ENCODE measurements at places on chromosomes 5 and 9.
A peak's percentile ranks its signal among the peaks of the same experiment; 100 is the strongest.

DNA sequence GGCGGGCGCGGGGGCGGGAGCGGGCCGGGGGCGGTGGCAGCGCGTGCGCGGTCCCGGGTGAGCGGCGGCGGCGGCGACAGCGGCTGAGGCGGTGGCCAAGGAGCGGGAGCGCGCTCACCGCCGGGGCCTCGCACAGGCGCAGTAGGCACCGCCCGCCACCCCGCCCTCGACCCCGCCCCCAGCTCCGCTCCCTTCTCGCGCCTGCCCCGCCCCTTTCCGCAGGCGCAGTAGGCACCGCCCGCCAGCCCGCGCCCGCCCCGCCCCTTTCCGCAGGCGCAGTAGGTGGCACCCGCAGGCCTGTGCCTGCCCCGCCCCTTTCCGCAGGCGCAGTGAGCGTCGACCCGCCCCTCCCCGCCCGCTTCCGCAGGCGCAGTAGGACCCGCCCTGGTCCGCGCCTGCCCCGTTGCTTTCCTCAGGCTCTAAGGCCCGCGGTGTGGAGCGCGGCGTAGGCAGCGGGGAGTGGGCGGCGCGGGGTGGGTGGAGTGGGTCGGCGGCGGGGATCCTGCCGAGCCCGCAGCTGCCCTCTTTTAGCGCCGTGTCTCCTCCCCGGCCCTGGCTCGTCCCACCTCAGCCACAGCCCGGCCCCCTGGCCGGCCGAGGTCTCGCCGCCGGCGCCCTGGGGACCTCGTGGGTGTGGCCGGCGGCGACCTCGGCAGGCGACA is at the start of gene CAMSAP1:
CAMSAP1 (minus strand) TSS at position 116 of the 662 bp plus-strand sequence. CDS start 387 bp downstream, outside the sequence.
- peak; percentile 99 for DNase-seq

GRCh38 chr5:163245584-163245983 is 191.8 kb upstream of the CCNG1 start:
- DNase-seq: no peak

DNA sequence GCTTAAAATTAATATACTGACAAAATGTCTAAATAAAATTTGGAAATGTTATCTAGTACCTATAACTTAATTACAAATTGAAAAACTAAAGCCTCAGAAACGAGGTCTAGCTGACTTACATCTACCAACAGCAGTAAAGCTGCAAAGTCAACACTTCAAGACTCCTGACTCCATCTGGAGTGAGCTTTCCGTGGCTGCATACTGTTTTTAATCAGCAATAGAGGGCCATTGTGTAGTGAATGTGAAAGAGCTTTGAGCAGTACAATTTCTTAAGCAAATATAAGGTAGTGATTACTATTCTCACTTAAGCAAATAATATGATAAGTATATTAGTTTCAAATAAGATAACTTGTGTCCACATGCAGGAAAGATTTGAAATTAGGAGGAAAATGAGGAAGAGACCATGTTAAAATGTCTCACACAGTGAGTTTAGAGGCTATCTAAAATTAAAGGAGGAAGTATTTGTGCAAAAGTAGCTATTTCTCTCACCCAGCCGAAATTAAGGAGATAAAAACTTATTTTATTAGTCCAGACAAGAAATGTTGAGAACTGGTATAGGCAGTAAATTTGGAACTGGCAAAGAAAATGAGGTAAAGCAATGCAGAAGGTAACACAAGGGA is 6.4 kb downstream of the SPINK6 start:
- peak; percentile 40 for DNase-seq

DNA sequence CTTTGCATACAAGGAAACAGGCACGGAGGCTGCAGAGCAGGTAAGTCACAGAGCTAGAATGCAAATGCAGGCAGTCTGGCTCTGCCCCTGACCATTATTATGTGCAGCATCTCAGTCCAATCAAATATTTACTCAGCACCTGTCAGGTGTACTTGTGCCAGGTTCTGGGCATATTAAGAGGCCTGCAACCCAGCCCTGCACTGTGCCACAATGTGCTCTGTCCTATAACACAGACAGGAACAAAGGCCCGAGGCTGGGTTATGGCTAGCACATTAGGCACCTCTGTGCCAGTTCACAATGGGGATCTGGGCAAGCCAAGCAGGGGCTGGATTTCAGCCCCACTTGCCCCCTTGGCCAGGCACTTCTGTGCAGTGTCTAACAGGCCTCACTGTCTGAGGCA is 14.0 kb downstream of the ARL15 start:
- DNase-seq: peak; percentile 48

- DNase-seq: no peak
Observed at GRCh38 chr9:4982721-4983482, 2.2 kb upstream of the JAK2 start.

GRCh38 chr9:133991964-133992779 is at the start of gene VAV2:
Gene VAV2 (minus strand): TSS chr9:133992324. CDS start chr9:133992278, 46 bp downstream.
- peak; percentile 66 for DNase-seq

DNA sequence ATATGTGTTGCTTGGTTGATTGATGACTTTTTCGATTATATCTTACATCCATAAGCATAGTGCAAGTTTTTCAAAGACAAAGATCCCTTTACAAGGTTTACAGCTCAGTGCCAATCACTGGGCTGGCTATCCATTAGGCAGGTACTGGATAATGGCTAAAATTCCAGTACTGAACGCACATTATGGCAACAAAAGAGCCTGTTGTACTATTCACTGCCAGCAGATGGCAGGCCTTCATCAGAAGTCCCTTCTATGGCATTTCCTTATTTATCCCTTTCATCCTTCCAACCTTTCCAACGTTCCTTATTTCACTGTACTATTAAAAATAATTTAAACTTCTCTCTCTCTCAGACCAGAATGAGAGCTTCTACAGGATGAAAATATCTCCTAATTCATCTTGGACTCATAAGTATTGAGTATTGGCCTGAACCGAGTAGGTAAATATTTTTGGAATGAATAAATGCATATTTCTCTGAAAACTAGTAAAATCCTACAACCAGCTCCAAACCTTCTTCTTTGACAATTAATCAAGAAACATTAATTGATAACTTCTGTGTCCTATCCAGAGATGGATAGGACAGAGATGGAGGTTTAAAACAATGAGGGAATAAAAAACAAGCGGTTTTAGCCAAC is 6.7 kb upstream of the WNT8A start:
- DNase-seq: peak; percentile 70

DNA sequence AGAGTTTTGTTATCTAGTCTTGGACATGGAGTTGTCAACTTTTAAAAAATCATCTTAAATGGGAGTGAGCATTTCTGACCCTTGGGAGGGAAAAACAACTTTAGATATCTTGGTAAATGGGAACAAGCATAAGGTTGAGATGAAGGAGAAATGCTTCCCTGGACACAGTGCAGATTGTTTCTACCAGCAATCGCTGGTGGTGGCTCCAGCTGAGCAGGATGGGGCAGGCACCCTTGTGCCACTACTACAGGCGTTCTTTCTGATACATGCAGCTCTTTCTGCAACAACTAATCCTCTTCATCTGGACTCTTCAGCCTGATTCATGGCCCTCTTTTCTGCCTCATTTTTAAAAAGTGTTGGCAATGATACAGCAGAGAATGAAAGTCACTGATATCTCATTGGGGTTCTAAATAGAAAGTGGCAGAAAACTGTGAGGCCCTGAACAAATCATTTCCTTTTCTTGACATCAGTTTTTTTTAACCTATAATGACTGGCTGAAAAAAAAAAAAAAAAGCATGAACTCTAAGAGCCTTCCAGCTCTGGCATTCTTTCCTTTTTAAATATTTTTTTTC is 409.4 kb upstream of the PTGER4 start:
- DNase-seq: no peak

DNA sequence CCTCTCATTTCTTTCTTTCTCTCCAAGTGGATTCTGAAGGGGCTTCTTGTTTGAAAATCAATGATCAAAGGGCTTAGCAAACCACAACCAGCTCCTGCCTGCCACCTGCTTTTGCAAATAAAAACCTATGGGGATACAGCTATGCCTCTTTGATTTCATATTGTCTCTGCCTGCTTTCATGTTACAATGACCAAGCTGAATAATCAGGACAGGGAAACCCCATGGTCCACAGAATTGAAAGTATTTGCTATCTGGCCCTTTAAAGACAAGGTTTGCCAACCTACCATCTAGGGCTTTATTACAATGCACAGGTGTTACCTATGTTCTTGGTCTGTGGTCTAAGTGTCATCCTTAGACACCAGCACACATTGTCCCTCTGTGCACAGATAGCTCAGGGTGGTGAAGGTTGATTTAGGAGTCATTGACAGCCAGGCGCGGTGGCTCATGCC is 28.8 kb upstream of the PLIN2 start:
- DNase-seq: peak; percentile 41

GRCh38 chr5:148469501-148469935 is 85.8 kb downstream of the FBXO38 start:
- DNase-seq: no peak

- no peak for DNase-seq
Observed at GRCh38 chr5:167665841-167666375, 625.5 kb upstream of the WWC1 start.

All from NCI-H345 (cell line).